HFFc6 (cell line): ENCODE measurements at places on chromosomes 2 and 18. TPM values are rescaled to one million over a fixed set of nuclear protein-coding genes. Genes with fewer than 3 reads are reported as not detected.

The C1GALT1C1L gene
- total RNA-seq = not detected in 2 replicates

GRCh38 chr2:9535177-9535576 lies 20.5 kb downstream of the ADAM17 start:
- no peaks in the 10 kb centered on the region for H3K27me3 ChIP-seq
- H3K36me3 ChIP-seq = peaks cover 11% of the 10 kb centered on the region

The DSC3 gene
- not detected in 3 replicates for total RNA-seq

- H3K27me3 ChIP-seq = no peaks in the 10 kb centered on the region
- no peak overlapping the region for H3K4me3 ChIP-seq
- H3K4me1 ChIP-seq = peaks cover 5% of the 10 kb centered on the region; the same call in 1 of the 2 replicates
- peak; percentile 83 for DNase-seq
- peak overlapping the region; percentile 80; the same call in 1 of the 2 replicates for H3K27ac ChIP-seq
These were observed 80.4 kb downstream of the EPB41L3 start for GRCh38 chr18:5463390-5463789.
